ENCODE measurements at places on chromosomes 3 and 15. TPM values are rescaled to one million over a fixed set of nuclear protein-coding genes. Genes with fewer than 3 reads are reported as not detected.

DNA sequence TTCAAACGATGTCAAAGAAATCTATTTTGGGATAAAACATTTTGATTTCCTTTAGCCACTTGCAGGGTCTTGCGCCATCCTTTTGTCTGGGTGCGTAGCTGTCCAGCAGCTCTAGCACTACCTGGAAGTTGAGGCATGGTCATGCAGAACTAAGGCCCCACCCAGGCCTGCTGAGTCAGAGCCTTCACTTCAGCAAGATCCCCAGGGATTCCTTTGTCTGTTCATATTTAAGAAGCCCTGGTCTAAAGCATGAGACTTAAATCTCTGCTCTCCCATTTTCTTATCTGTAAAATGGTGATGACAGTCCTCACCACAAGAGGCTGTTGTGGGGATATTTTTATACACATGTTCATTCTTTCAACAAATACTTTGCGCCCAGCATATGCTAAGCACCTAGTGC lies 99.0 kb upstream of the CTDSPL start:
- no peak for DNase-seq

The PLCH1 gene
- not detected for polyA plus RNA-seq

DNA sequence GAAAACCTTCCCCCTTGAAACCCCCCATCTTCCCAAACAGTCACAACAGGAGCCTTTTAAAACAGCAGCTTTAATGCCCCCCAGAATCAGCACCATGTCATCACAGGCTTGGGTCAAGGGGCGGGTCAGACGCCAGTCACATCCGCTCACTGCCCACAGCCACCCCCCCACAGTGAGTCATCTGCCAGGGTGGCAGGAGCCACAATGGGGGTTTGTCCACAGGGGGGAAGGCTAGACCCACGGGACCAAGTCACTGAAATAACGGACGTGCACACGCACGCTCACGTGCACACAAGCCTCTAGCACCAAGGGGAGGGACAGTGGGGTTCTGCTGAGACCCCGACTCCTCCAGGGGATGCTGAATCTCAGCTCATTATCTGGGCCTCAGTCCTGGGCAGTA lies 441 bp upstream of the UCN2 start:
- DNase-seq: no peak

The APOD gene
- 1.9 TPM for polyA plus RNA-seq

The ACP3 gene
- not detected for polyA plus RNA-seq

The XCR1 gene
- not detected for polyA plus RNA-seq

GRCh38 chr15:80925597-80926059 lies 64.0 kb downstream of the MESD start:
- no peak for DNase-seq

The BCHE gene
- polyA plus RNA-seq: not detected

The NEK10 gene
- polyA plus RNA-seq: 0.35 TPM

GRCh38 chr15:87099916-87100315 lies 1020.2 kb downstream of the AGBL1 start:
- no peak for DNase-seq

GRCh38 chr3:165343185-165343584 lies 147.0 kb upstream of the SLITRK3 start:
- no peak for DNase-seq

The FAM227B gene
- 23.6 TPM for polyA plus RNA-seq

GRCh38 chr3:56954125-56954524 lies 106.3 kb upstream of the SPATA12 start:
- DNase-seq: no peak

- DNase-seq: no peak
These were observed 52.0 kb downstream of the SUCNR1 start for GRCh38 chr3:151925419-151925818.

All from naive B cell (primary cell).